ENCODE measurements at places on chromosomes 2 and 18.
A peak's percentile ranks its signal among the peaks of the same experiment; 100 is the strongest.

DNA sequence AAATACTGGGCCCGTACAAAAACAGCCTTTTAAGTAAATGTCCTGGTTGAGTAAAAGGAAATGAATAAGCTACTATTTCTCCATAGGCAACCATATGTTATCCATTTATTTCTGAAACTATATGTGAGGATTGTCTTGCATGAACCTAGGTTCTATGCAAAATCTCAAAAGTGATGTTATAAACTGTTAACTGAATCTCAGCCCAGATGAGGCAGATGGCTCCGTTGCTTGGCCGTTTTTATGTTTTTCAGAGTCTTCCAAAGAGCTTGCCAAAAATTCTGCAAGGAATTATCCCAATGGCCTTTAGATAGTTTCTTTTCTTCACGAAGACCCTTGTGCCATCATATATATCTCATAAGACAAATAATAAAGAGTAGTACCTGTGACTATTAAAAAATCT, 1669.5 kb upstream of the DDX18 start:
- no peak for DNase-seq

DNA sequence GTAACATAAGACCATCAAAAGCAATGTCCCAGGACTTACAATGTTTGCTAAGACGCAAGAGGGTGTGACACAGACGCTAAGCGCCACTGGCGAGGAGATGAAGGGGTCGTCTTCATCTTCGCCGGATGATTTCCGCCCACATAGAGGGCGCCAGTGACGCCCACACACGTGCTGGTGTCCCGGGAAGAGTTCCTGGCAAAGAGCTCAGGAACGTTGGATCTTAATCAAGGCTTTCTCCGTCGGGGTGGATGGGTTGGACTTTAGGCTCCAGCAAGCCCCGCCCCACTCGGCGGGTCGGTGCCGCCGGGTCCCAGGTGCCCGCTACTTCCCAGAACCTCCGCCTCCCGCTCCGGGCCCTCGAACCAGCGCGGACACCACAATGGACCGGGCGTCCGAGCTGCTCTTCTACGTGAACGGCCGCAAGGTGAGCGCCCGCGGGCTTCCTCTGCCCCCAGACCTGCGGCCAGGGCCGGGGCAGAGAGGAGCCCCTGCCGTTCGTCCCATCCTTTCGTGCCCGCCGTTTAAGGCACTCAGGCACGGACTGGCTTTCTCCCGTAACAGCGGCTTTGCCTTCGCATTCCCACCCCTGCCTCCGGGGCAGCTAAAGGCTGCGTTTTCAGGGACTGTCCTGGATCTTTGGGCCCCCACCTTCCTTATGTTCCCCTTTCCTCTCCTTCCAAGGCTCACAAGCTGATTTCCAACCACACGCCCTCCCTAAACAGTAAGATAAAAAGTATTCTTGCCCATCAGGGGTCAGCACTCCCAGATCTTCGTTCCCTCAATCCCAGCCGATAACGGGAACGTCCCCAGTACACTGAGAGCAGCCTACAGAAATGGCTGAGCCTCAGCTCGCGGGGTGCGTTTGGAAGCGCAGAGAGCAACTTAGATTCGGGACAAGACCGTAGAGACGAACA, at the start of gene AOX1:
AOX1 (plus strand) TSS at position 285 of the 914 bp plus-strand sequence; CDS start at position 380, 95 bp downstream.
- peak; percentile 1 for DNase-seq

GRCh38 chr2:109670556-109671411, 56.6 kb downstream of the SOWAHC start:
- no peak for DNase-seq

GRCh38 chr18:37276111-37276890, 289.3 kb downstream of the CELF4 start:
- no peak for DNase-seq

DNA sequence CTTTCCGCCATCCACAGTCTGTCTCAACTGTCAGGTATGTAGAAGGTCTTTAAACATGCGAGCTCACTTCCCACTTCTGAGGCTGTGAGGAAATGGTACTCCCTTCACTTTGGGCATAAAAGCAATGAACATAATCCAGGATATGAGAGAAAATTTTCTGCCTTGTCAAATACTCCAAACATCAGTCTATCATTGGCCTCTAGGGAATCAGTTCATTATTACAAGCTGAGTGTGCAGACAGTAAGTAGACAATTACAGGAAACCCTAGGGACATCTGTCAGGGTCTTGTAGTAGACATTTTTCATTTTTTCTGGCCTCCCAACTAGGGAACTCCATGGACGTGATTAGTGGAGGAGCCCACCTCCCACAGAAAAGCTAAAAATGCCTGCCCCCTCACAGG, 13.6 kb upstream of the APCDD1 start:
- no peak for DNase-seq

DNA sequence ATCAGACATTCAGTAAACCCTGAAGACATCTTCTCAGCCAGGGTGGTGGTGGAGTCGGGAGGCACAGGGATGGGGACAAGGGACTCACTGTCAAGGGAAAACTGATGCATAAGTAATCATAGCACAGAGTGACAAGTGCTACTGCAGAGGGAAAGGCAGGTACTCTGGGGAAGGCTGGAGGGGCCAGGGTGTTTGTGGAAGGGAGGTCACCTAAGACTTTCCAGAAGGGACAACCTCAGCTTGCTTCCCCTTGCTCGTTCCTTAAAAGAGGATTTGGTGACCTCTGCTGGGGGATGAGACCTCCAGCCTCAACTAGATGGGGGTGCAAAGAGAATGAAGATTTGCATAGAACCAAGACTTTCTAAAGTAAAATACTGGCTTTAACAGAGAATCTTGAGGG, 99.5 kb downstream of the SLC4A3 start:
- no peak for DNase-seq

GRCh38 chr2:128642821-128643220, 324.2 kb upstream of the HS6ST1 start:
- no peak for DNase-seq

- no peak for DNase-seq
Observed at GRCh38 chr18:58177004-58177717, 133.1 kb downstream of the NEDD4L start.

- DNase-seq, result no peak
Observed at GRCh38 chr2:23092831-23093230, 292.1 kb upstream of the KLHL29 start.
